Testis (tissue), 5 donors: ENCODE measurements at places on chromosomes 12 and 14.

DNA sequence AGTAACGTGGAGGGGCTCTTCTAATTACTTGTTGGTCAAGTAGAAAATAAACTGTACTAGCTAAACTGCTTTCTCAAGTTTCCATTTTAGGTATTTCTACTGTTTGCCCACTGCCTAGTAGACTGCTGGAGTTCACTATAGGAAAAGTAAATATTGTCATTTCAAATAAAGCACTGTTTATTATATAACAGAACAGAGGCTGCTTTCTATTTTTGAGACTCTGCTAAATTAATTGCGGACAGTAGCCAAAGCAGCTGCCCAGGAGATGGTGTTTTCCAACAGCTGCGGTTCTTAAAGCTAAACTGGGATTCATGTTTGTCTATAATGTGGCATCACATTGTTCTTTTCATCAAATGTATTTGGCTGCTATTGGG is 15.9 kb upstream of the SIX1 start:
- DNase-seq = no peak

GRCh38 chr12:17371491-17372215 is 718.3 kb downstream of the RERGL start:
- no peak for DNase-seq

- DNase-seq = no peak
Observed at GRCh38 chr12:64706306-64706705, 52.9 kb downstream of the GNS start.

DNA sequence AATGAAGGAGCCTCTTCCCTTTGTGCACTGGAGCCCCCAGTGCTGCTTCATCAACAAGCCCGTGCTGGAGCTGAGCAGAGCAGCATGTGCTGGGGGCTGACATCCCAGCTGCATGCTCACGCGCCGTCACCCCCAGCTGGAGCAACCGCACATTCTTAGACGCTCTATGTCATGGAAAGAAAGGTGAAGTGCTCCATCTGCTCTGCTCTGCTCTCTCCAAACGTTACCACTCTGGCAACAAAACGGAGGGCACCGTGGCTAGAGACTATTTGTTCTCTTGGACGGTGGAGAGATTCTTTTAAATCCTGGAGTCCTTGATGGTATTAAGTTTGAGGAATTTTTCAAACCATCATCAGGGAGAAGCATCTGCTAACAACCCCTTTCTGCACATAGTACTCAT is 208.4 kb downstream of the C12orf75 start:
- no peak for DNase-seq

DNA sequence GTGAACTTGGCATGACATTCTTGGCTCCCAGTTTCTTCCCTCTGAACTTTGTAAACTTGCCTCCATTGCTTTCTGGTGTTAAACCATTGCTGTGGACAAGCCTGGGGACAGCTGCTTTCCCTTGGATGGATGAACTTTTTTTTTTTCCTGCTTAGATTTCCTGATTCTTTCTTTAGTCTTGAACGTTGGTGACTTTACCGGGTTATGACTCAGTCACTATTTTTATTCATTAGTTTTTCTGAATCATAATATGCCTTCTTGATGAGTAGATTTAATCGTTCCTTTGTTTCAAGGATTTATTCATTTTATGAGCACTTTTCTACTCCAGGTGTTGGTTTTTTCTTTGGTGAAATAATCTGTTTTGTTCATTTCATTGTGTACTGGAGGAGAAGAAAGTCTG is 155.0 kb upstream of the RTL1 start:
- DNase-seq = no peak

- DNase-seq = no peak
Observed at GRCh38 chr14:22713631-22713950, 52.9 kb upstream of the OXA1L start.
